Skeletal muscle tissue (tissue), 5 donors: ENCODE measurements at places on chromosomes 1 and 21. TPM values are rescaled to one million over a fixed set of nuclear protein-coding genes. Genes with fewer than 3 reads are reported as not detected.

The DDR2 gene
- 40.2 TPM for total RNA-seq

The CRYAA gene
- total RNA-seq: not detected

The OR2W3 gene
- 2.1 TPM for total RNA-seq

The NMNAT2 gene
- 0.52 TPM for total RNA-seq

The TIMM17A gene
- 25.1 TPM for total RNA-seq

The GRHL3 gene
- total RNA-seq: not detected

The SYT14 gene
- total RNA-seq: under 0.01 TPM

The NT5C1A gene
- 11.0 TPM for total RNA-seq

The KCNQ4 gene
- total RNA-seq: 4.2 TPM

The OR6K3 gene
- not detected for total RNA-seq

The MTARC2 gene
- total RNA-seq: 10.4 TPM

The RABGAP1L gene
- total RNA-seq: 30.3 TPM

The HPCAL4 gene
- 0.52 TPM for total RNA-seq

The IKBKE gene
- 2.6 TPM for total RNA-seq

The FBXO2 gene
- total RNA-seq: 0.52 TPM

The MYCL gene
- 1.0 TPM for total RNA-seq

The CSMD2 gene
- 0.52 TPM for total RNA-seq

The KIF2C gene
- 4.7 TPM for total RNA-seq

The PRKCZ gene
- total RNA-seq: 4.2 TPM

The ZNF695 gene
- total RNA-seq: 0.52 TPM

The SPRR3 gene
- total RNA-seq: not detected

The RNU1-1 gene
- under 0.01 TPM for total RNA-seq

The KIF17 gene
- total RNA-seq: 3.7 TPM

The HTR1D gene
- not detected for total RNA-seq

The ADORA3 gene
- total RNA-seq: 0.52 TPM

The CFHR2 gene
- not detected for total RNA-seq

The RGS13 gene
- total RNA-seq: under 0.01 TPM

The FCGR3A gene
- total RNA-seq: 1.6 TPM

The CFAP45 gene
- not detected for total RNA-seq

The WNT2B gene
- total RNA-seq: 6.3 TPM

The ARHGEF2 gene
- 135 TPM for total RNA-seq

The ARHGEF11 gene
- 24.0 TPM for total RNA-seq

The RTCA gene
- 28.7 TPM for total RNA-seq

The NUDT17 gene
- total RNA-seq: 8.9 TPM

The METTL18 gene
- total RNA-seq: 4.2 TPM

The CD101 gene
- 2.1 TPM for total RNA-seq

The DIP2A gene
- total RNA-seq: 23.5 TPM

The MMP23B gene
- total RNA-seq: 17.2 TPM

The FMO1 gene
- total RNA-seq: 5.7 TPM

The SPRR2G gene
- not detected for total RNA-seq

The PRKACB gene
- total RNA-seq: 26.1 TPM

The FAM167B gene
- 1.6 TPM for total RNA-seq

The PRRX1 gene
- total RNA-seq: 127 TPM

The GCSAML gene
- total RNA-seq: 0.52 TPM

The GPR25 gene
- not detected for total RNA-seq

The GLMP gene
- total RNA-seq: 20.4 TPM

The SPAG17 gene
- 0.52 TPM for total RNA-seq

The CR1L gene
- total RNA-seq: 2.6 TPM

The CFAP107 gene
- under 0.01 TPM for total RNA-seq

The CFAP141 gene
- not detected for total RNA-seq

The CLCNKB gene
- not detected for total RNA-seq
